ENCODE measurements at places on chromosomes 12 and 14. TPM values are rescaled to one million over a fixed set of nuclear protein-coding genes. Genes with fewer than 3 reads are reported as not detected.

DPF3 gene
- total RNA-seq, result 30.5 TPM

EGLN3 gene
- total RNA-seq, result 3.2 TPM

DNA sequence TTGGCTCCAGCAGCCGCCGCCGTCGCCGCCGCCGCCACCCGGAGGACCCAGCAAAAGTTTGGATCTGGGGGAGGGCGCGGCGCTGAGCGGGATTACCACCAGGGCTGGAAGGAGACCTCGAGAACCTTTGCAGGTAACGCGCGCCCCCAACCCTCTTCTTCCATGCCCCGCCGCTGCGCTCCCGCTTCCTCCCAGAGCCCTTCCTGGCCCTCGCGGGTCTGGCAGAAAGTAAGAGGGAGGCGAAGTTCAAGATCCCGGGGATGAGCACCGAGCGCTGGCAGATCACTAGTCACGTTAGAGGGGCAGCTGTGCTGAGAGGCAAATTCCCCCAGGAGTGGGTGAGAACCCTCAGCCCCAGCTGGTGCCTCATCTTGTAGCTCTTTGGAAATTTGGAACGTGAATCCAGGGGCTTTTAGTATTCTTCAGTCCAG lies 3.9 kb downstream of the FLRT2 start:
- DNase-seq, result no peak

DNA sequence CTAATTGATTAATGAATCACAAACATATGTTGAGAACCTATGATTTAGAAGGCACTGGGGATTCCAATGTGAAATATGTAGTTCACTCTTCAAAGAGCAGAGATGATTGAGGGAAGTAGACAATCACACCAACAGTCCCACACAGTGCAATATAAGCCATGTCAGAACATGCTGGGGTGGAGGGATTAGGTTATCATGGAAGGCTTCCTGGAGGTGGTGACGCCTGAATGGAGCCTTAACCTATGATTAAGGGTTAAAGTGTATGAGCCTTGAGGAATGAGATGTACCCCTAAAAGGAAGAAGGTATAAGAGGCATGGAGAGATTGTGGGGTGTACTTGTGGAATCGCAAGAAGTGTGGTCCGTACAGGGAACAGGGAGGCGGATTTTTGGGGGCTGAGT lies 31.3 kb downstream of the ERH start:
- DNase-seq, result no peak

DNA sequence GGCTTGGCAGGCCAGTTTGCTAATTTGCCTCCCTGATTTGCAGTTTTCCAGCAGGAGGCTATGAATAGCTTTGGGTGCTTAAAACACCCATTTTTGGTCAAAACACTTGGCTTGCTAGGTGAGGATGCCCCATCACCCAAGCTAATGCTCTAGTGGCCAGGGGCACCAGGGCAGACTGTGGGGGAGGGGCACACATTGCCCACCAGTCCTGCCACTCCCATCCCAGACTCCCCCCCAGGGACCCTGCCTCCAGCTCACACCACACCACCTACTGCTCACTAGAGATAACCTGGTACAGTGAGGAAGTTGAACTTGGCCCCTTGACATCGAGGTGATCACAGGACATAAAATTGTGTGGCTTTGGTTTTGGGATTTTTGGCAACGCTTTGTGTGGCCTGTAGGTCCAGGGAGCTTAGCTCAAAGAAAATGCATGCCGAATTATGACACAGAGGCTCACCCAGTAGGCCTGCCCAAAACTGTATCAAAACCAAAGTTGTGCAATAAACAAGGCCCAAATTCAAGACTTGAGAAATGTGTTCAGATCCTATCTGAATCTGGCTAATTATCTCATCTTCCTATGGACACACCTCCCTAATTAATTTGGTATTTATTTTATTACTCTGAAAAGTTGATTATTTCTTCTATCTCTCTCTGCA lies 4.3 kb downstream of the NUAK1 start:
- no peak for DNase-seq

GRCh38 chr12:109625749-109626377 lies 52.3 kb downstream of the MVK start:
- DNase-seq, result no peak

Data from PC-3 (cell line).